ENCODE measurements at places on chromosomes 2 and 18.

- no peak for DNase-seq
These were observed 72.8 kb upstream of the ODC1 start for GRCh38 chr2:10520926-10521325.

- no peak for DNase-seq
These were observed 183.9 kb upstream of the LINC00305 start for GRCh38 chr18:64332835-64333234.

- no peak for DNase-seq
These were observed 106.9 kb downstream of the FARSB start for GRCh38 chr2:222548992-222549391.

GRCh38 chr2:177171418-177171865 is 41.2 kb upstream of the HNRNPA3 start:
- DNase-seq, result no peak

GRCh38 chr2:18949871-18950270 is 360.5 kb upstream of the NT5C1B start:
- DNase-seq, result no peak

DNA sequence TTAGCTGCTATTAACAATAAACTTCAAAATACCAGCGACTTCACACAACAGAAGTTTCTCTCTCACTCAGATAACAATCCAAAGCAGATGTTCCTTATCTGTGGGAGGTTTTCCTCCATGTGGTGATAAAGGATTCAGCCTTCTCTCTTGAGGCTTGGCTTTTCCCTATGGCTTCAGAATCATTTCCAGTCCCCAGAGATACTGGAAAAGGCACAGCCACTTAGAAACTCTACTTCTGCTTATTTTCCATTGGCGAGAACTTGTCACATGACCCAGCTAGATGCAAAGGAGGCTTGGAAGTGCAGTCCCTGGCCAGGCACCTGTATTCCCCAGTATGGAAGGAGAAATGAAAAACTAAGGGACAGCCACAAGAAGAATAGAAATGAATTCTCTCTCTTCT is 344.8 kb downstream of the MTX2 start:
- DNase-seq, result no peak
